ENCODE measurements at places on chromosomes 3 and 15.

DNA sequence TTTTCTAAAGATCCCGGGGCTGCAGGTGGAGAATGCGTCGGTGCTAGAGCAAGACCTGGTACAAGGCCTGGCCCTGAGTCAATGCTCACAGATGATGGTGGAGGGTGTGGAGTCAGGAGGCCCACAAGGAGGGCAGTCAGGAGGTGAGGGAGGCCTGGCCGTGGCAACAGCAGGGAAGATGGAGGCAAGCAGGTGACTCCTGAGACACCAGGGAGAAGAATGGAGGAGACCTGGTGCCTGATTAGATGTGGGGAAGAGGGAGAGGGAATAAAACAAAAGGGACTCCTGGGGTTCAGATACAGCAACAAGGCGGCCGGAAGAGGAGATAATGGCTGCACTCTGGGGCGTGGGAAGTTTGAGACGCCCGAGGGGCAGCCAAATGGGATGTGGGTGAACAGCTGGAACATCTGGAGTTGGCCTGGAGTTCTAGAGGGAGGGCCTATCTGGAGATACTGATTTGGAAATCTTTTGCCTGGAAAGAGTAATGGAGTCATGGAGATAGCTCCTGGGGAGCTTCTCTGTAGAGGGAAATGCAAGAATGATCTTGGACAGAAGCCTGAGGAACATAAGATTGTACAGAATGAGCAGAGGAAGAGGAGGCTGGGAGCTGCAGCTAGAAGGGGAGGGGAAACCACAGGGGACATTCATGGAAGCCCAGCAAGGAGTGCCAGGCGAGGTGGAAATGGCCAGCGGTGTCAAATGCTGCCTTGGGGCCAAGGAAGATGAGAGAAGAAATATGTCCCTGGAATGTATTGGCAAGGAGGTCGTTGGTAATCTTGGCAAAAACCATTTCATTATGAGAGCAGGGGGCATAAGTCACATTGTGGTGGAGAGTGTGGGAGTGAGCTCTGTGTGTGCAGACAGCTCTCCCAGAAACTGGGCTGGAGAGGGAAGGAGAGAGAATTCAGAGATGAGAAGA, 67.5 kb upstream of the CORO2B start:
- no peak for DNase-seq

DNA sequence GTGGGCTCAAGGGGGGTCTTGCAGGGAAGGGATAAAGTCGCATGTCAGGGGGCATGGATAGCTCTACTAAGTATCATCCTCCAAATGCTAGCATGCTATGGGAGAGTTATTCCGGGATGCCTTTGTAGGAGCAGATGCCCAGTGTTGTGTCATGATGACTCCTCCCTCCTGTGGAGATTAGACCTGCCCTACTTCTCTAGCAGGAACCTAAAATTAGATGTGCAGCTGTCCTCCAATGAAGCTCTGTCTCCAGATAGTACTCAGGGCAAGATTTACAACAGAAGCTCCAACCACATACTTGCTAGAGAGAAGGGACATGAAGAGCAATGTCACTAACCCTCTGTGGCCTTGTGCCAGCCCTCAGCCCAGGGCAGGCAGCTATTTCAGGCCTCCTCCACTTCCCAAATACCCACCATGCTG, 82.5 kb downstream of the AGBL1 start:
- no peak for DNase-seq

- DNase-seq, result no peak
Measured at GRCh38 chr15:32774022-32774421, 56.2 kb downstream of the GREM1 start.

GRCh38 chr3:71415681-71416122, 167.8 kb downstream of the FOXP1 start:
- DNase-seq, result no peak

DNA sequence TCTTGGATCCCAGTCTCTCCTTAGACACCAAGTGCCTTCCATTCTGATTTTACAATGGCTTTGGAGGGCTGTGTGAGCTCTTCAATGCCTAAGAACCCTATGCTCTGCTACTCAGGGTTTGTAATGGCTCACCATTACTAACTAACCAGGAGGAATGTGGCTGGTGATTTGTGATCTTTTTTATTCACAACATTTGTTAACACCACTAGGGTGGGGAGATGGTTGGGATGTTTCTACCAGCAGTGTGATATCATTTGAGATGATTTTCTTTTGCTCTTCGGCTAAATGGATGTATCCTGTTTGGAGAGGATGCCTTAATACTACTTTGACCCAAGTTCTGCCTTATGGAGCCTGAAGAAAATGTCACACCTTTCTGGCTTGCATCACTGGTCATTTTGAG, 226.9 kb downstream of the MFSD1 start:
- DNase-seq, result no peak

GRCh38 chr3:130379274-130379673, 33.8 kb downstream of the COL6A5 start:
- DNase-seq, result no peak

DNA sequence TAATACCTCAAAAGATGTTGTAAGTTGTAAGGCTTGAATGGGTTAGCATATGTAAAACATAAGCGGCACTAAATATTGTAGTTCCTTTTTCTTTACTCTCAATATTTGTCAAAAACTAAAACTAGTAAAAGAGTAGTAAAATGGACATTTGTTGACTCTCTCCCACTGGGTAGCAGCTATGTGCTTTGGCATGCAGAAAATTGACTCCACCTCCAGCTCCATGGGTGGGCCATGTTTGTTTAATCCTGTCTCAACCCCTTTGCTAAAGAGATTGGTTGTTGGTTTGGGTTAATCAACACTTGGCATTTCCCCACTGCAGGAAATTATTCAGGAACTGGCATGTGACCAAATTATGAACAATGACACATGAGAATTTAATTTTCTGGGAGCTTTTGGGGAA, 114.8 kb downstream of the EOMES start:
- DNase-seq, result no peak

DNA sequence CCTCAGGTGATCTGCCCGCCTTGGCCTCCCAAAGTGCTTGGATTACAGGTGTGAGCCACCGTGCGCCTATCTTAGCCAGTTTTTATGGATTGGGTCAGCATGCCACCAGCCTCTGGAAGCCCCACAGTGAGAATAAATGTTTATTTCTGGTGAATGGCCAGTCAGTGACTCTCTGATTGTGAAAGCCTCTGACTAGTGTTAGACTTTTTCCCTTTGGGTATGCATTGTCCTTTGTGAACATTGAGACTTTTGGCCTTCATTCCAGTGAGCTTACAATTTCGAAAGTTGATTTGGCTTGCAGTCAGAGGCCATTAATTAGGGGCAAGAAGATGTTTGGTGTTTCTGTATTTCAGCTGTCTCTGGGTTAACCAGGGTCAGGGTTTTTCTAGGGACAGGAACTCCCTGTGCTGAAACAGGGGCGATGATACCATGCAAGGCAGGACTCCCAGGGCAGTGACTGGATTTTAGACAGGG, 274.5 kb upstream of the C2CD4B start:
- no peak for DNase-seq

- no peak for DNase-seq
Measured at GRCh38 chr15:77295446-77295845, 124.5 kb downstream of the PEAK1 start.

GRCh38 chr3:169144731-169145130, 518.8 kb downstream of the MECOM start:
- no peak for DNase-seq

- no peak for DNase-seq
Measured at GRCh38 chr3:188046561-188047211, 107.3 kb upstream of the LPP start.

DNA sequence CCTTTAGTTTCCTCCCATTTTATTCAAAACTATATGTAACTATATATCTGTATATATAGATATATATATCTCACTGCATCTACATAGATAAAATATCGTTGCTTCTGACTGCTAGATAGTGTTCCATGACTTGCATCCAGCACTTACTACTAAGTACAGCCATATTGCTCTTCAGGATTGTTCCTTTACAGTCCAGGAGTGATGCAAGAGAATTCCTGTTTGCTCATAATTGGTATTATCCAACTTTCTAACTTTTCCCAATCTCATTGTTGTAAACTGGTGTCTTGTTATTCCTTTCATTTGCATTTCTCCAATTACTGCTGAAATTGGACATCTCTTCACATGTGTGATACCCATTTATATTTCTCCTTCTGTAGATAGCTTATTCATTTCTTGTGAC, 99.8 kb upstream of the STRIT1 start:
- DNase-seq, result no peak

DNA sequence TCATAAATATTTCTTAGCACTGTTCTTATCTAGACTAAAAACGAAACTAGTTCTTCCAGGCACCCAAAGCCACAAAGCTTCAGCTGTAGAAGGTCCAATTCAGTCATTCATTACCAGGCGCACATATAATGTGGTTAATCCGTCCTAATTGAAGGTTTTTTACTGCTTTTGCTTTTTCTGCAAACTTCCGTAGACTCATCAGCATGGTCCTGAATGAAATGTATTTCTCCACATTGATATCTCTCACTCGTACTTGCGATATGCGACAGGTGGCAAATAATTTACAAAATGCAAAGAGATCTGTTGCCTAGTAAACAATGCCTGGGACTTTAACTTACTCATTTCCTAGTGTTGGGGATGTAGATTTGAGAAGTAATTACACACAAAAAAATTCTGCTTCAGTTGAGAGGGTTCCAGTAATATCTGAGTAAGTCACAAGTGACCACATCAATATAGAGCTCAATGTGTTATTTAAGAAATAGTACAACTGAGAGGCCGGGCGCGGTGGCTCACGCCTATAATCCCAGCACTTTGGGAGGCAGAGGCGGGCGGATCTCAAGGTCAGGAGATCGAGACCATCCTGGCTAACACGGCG, 75.0 kb upstream of the MBNL1 start:
- DNase-seq, result peak; percentile 15

Data from CD4-positive, alpha-beta T cell treated with Interleukin-1 beta for 1 hour (primary cell).